ENCODE measurements at places on chromosomes 5 and 9.

GRCh38 chr5:69030358-69031062, 63.3 kb upstream of the SLC30A5 start:
- no peak for DNase-seq

DNA sequence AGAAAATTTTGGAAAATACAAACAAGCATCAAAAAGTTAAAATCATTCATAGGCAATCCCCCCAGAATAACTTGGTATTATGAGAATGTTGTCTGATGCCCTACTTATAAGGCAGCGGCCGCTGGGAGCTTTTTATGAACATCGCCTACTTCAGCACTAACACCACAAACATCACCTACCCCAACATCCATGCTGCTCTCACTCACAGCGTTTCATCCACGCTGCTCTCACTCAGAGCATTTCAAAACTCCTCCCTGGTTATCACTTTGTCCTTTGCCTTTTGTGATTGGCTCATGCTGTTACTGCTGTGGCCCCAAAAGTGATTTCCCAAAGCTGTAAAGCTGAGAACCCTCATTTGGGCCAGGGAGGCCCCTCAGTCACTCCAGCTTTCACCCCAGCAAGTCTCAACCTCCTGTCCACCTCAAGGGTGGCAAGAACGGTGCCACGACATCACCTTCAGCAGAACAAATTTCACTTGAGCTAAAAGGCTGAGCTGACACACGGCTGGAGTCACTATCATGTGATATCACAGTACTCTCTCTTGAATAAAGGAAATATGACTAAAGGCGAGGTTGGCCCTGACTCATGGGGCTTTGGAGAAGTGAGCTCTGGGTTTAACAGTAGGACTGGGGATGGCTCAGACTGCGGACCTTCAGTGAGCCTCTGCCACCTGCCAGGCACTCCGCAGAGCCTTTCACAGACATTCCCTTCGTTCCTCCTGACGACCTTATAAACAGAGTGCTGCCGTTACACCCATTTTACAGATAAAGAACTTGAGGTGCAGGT, 25.2 kb downstream of the SHC3 start:
- no peak for DNase-seq

DNA sequence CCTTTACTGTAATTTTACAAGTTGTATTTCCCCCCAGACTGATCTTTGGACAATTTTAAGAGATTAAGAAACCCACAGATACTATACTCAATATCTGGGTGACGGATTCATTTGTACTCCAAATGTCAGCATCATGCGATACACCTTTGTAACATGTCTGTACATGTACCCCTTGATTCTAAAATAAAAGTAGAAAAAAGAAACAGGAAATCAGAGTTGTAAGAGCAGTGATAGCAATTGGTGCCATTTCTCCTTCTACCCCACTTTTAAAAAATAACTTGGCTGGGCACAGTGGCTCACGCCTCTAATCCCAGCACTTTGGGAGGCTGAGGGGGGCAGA, 116.9 kb downstream of the FGF1 start:
- no peak for DNase-seq

DNA sequence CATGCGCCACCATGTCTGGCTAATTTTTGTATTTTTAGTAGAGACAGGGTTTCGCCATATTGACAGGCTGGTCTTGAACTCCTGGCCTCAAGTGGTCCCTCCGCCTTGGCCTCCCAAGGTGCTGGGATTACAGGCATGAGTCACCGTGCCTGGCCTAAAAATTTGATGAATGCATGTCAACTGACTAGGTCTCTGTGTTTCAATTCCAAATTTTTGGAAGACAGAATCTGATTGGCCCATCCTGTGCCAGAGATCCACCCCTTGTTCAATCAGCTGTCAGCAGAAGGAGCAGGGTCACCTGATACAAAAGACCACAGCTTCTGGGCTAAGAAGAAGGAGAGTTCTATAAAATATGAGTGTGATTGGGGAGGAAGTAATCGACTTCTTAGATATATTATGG, 43.5 kb upstream of the COL15A1 start:
- DNase-seq, result no peak

DNA sequence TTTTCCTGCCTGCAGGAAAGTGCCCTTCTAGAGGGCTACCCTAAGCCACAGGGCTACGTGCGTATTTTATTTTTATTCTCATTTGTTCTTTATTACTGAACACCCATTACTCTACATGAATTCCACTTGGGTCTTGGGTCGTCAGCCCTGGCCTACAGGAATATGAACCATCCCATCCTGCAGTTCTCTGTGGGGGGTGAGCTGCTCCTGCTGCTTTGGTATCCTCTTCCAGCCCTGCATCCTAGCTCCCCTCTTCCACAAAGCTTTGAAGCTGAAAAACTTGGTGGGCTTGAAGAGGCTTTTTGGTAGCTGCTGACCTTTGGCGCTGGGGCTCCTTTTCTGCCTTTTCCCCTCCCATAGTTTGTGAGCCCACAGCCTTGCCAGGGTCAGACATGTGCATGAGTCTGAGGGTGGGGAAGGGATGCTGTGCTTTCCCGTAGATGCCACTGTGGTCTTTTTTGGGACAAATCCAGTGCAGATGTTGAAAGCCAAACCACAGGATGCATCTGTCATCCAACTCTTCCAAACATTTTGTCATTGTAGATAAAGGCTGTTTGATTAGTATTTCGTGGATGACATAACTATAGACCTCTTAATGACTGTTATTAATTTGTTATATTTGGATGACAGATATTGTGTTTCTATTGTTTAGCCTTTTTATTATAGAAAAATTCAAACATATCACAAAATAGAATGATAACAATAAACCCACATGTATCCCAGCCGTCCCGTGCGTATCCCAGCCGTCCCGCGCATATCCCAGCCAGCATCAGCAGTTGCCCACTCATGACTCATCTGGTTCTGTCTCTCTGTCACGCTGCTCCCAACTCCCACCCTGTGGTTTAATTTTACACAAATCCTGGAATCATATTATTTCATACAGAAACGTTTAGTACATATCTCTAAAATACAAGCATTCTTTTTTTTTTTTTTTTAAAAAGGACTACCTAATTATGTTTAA, 43.9 kb downstream of the SLC46A2 start:
- no peak for DNase-seq

DNA sequence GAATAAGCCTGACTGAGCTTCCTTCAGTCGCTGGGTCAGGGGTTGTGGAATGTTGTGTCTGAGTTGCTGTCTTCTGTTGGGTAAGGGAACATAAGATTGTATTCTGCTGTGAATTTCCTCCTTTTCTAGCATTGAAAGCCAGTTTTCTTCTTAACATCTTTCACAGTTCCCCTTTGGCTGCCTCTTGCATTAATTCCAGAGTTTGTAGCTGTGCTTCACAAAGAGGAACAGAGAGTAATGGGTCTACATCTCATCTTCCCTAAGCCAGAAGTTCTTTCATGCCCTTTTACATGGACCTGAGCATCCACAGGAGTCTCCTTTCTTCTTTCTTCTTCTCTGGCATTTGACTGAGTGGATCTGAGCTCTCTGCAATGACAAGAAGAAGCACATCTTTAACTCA, 686.8 kb downstream of the KCTD16 start:
- DNase-seq, result no peak

Measured in T-helper 1 cell (primary cell).